ENCODE measurements at places on chromosomes 7 and 10. TPM values are rescaled to one million over a fixed set of nuclear protein-coding genes. Genes with fewer than 3 reads are reported as not detected.

- DNase-seq: no peak
Measured at GRCh38 chr7:10316488-10316887, 657.2 kb upstream of the PHF14 start.

TSPAN33 gene
- total RNA-seq: 8.3 TPM

DNA sequence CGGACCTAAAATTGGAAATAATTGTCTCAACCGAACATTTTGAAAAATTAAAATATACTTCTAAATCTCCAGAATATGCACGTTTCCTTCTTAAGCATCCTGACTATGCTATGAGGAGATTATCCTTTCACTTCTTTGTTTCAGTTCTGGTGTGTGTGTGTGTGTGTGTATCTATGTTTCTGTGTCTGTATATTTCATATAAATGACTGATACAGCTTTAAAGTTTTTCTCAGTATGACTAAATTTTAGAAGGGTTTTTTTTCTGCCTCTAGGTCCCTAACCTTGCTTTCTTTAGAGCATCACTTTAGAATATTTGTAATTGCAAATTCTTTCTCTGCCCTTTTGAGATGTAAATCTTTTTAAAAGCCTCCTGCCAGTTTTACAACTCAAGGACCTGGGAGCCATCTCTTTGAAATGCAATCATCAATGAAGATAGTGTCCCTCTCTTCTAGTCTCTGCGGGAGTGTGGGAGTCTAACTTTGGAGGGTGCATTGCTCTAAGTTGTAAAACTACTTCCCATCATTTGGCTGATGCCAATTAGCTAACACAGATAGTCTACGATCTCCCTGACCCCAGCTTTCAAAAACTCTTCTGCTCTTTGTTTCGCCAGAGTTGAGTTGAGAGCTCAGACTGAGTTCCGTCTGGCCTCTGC is 782.0 kb upstream of the ZWINT start:
- DNase-seq: no peak

DNA sequence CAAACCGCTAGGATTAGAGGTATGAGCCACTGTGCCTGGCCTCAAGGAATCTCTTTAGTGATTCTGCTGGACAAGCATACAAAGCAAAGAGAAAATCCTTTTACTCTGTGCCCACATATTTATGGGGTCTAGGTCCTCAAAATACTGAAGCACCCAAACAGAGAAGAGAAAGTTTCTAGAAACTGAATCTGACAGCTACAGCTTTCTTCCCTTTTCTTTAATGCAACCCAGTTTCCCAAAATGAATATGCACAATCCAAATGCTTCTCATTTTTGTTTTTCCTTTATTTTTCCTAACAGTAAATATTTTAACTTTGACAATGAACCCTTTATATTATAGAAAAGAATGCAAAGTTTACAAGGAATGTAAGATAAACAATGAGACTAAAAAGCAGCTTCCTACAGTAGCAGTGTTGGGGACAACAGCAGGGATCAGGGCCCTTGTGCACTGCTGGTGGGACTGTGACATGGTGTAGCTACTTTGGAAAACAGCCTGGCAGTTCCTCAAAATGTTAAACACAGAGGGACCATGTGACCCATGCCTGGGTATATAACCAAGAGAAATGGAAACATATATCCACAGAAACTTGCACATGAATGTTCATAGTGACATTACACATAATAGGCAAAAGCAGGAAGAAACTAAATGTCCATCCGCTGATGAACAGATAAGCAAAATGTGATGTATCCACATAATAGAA is 325.2 kb downstream of the PRPF18 start:
- DNase-seq: no peak

ANKRD30A gene
- total RNA-seq: not detected

- no peak for DNase-seq
Measured at GRCh38 chr7:151764056-151764920, 112.6 kb downstream of the PRKAG2 start.

DNA sequence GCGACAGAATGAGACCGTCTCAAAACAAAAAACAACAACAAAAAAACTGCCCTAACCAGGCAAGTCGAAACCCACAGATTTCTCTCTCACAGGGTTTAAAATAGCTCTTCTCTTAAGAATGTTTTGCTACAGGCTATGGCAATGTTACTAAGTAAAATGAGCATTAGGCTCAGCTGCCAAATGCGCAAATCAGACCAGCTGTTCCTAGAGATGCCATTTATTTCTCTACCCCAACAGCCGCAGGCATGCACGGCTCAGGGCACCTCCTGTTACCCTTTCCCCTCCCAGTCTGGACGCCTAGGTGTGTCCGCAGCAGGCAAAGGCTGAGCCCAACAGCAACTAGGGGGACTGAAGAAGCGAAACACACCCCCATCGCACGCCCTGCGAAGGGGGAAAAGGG is 168.3 kb upstream of the MBL2 start:
- no peak for DNase-seq

DNA sequence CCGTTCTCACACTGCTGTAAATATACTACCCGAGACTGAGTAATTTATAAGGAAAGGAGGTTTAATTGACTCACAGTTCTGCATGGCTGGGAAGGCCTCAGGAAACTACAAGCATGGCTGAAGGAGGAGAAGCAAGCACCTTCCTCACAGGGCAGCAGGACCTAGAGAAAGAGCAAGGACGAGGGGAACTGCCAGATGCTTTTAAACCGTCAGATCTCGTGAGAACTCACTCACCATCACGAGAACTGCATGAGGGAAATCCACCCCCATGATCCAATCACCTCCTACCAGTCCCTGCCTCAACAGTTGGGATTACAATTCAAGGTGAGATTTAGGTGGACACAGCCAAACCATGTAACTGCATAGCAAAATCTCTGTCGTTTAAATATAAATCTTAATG is at the start of gene EBLN1:
EBLN1 (minus strand) TSS at position 174 of the 400 bp plus-strand sequence. CDS start 8,032 bp downstream, outside the sequence.
- no peak for DNase-seq

DNA sequence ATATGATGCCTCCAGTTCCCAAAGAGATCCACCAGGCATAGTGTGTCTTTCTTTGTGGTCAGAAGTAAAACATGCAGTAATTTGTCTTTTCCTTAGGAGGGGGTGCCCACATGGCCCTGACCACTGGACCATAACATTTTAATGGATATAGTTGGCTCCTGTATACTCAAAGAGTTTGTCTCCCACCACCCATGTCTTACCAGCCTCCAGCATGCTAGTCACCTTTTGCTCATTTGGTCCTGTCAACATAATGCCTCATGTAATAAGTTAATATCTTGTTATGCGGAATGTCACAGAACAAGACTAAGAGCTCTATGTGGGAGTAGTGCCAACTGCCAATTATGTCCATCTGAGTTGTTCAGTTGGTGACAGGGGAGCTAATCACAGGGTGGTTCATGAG is 83.4 kb upstream of the IFRD1 start:
- DNase-seq: no peak

DNA sequence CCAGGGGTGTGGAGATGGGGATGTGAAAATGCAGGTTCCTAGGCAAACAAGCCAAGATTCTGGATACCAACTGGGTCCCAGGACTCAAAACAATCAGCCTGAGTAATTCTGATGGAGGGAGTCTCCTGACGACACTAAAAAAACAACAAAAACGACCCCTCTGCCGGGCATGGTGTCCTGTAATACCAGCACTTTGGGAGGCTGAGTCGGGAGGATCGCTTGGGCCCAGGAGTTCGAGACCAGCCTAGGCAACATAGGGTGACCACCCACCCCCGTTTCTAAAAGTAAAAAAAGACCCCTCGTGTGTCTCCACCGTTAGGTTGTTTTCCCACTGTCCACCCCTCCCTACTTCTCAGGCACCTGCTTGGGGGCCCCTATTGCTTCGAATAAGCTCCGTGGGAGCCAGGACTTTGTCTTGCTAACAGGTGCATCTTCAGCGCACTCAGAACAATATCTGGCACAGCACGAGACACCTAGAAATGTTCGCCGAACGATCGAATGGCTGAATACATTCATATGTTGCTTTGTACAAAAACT is 743 bp upstream of the NRF1 start:
- DNase-seq: no peak

DNA sequence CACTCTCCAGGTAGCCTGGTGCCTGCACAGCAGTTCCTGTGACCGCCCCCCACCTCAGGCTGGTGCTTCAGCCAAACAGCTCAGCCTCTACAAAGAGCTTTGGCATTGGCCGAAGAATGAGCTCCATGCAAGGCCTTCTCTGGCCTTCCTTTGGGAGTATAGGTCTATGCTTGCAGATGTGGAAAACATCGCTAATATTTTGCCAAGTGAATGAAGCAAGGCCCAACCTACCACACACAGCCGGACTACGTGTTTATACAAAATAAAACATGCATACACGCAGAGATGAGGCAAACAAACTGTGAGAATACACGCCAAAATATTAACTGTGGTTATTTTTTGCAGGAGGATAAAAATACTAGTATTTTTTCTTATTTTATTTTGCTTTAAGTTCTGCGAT is 416.2 kb upstream of the C7orf33 start:
- no peak for DNase-seq

- DNase-seq: no peak
Measured at GRCh38 chr7:70527520-70528115, 604.3 kb upstream of the GALNT17 start.

GRCh38 chr10:45463244-45464116 is 89.5 kb downstream of the ALOX5 start:
- DNase-seq: no peak

GRCh38 chr10:29843143-29843542 is 208.4 kb upstream of the SVIL start:
- DNase-seq: no peak

CTTNBP2 gene
- 15.9 TPM for total RNA-seq

ASB13 gene
- total RNA-seq: 23.2 TPM

AKR1C1 gene
- 33.6 TPM for total RNA-seq

DNA sequence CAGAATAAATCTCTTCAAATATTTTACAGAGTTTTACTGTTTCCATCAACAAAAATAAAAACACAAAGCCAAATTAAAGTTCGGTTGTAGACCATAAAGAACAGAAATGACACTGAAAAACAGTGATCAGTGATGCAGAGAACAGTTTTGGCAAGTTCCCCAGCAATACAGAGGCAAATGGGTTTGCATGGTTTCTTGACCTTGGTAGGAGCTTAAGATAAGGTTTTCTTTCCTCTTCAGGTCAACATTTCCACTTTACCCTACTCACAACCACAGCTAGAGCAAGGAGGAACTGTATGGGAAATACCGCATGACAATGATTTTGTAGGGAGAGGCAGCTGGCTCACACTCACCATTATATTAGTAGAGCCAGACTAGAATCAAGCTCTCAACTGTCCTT is 199.5 kb downstream of the SH2D4B start:
- DNase-seq: no peak

Data from aorta (tissue), 5 donors.